Hepatic stellate cell (primary cell): ENCODE measurements at places on chromosomes 4 and X.
A peak's percentile ranks its signal among the peaks of the same experiment; 100 is the strongest.

- no peak for DNase-seq
These were observed 52.2 kb upstream of the TLR3 start for GRCh38 chr4:186016796-186017195.

- DNase-seq = no peak
These were observed 32.7 kb upstream of the WFS1 start for GRCh38 chr4:6236816-6237390.

DNA sequence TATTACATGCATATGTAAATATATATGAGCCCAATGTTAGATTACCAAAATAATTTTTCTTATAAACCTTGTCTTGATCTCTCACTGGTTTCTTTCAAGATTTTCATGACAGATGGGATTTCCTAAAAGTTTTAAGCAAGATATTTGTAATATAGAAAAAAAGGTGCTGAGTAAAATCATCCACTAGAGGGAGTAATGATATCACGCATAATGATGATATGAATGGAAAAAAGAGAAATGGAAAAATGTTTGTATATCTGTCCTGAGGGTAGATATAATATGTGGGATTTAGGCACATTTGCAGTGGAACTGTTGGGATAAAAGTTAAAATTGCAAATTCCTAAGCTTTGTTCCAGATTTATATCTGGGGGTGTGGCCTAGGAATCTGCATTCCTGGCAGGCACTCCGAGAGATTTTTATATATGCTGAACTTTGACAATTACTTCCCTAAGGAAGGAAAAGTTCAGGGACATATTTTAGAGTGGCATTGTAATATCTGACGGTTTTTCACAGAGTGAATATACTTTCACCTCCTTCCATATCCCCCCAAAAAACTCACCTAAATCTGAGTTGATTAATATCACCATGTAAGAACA, 60.5 kb downstream of the TMA16 start:
- DNase-seq = peak; percentile 24

DNA sequence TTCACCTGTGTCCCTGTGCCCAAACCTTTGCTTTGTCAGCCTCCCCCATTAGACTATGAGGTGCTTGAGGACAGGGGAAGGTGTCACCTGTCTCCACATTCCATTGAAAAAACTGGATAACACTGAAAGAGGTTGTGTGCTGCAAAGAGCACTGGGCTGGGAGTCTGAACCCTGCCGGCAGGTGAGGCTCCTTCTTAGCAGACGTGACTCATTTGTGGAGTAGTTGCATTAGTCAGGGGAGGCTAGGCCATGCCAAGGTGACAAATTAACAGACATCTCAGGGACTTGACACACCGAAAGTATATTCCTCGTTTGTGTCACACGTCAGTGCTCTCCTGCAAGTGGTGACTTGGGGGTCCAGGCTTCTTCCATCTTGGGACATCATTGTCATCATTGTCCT, 95.9 kb upstream of the STX18 start:
- no peak for DNase-seq

DNA sequence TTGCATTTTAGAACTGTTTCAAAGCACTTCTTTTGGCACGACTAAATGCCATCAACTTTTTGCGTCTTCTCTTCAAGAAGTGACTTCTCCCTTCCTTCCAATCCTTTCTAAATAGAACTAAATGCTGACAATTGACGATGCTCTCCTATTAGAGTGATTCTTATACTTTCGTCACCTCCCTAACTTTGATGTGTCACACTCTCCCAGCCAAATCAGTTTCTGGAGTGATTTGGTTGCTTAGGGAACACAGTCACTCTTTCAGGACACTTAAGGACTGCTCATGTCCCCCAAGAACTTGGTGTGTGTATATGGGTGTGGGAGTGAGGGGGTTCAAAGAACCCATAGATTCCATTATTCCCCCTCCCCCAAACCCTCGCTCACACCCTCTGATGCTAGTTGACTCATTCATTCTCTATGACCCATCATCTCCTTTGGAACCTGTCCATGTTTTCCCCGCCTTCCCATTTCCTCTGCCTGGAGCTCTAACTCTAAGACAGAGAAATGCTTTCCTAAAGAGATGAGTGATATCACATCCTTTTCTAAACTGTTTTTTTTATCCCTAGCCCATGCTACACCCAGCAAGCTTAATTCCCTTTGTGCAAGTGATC, 26.8 kb upstream of the AREG start:
- DNase-seq = peak; percentile 42

DNA sequence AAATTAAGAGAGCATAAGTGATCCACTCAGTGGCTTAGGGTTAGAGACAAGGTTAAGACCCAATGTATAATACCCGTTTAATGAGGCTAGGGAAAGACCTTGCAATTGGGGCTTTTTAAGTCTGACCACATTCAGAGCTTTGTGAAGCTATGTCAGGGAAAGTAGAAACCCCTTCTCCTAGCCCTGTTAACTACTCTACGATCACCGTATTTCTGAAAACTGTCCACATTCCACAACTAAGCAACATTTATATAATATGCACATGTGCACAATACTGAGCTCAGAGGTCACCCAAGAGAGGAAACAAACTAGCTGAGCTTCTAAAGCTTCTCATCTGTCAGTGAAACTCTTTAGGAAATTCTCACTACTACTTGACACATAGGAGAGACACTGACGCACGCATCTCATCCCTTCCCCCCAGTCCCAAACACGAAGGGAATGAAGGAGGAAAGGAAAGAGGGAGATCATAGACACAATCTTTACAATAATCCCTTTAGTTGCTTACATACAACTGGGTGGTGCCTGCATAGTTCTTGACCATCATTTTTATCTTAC, 56.2 kb downstream of the METTL14 start:
- DNase-seq = no peak

- DNase-seq = peak; percentile 26
These were observed 261.8 kb downstream of the CAMK2D start for GRCh38 chr4:113499696-113500095.

DNA sequence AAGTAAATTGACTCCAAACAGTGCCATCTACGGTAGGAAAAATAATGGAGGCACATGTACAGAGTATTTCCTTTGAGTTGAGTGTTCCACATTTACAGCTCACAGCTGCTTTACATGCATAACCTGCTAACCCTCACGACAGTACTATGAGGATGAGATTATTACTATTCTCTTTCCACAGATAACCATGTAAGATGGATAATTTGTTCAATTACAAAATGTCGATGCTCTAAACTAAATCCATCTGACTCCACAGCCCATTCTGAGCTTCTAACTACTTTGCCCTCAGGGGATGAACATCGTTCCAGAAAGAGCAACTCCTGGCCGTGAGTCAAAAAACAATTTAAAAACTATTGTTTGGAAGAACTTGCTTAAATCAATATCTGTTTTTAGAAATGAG, 330.4 kb upstream of the NWD2 start:
- DNase-seq = no peak

GRCh38 chrX:54281676-54282075, 76.2 kb downstream of the WNK3 start:
- no peak for DNase-seq

DNA sequence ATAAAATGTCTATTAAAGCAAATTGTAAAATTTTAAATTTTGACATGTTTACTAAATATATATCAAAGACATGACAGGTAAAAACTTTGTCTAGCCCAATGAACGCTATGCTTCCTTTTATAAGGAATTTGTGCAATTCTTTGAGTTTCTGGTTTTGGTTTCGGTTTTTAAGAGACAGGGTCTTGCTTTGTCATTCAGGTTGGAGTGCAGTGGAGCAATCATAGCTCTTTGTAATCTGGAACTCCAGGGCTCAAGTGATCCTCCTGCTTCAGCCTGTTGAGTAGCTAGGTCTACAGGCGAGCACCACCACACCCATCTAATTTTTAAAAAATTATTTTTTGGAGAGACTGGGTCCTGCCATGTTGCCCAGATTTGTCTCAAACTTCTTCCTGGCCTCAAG, 60.7 kb downstream of the BLTP1 start:
- no peak for DNase-seq

DNA sequence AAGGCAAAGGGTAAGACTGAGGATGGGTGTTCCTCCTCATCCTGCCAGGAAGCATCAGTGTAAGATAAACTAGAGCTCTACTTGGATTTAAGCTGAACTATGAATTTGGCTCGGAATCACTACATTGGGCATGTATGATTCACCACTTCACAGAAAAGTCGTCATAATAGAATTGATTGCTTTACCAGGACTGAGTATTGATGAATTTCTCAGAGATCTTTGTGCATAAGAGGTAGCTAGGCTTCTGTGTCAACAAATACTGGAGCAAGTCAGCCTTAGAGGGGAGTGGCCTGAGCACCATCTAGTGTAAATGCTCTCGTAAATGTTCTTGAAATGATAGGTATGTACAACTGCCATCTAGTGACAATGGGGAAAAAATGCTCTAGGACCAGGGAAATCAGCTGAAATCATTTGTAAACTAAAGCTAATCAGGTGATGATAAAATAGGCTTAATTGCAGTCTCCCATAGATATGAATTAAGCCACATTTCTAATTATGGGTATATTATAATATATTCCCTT, 309.5 kb upstream of the FMR1 start:
- DNase-seq = no peak

GRCh38 chr4:149555799-149556198, 259.8 kb downstream of the IQCM start:
- no peak for DNase-seq

DNA sequence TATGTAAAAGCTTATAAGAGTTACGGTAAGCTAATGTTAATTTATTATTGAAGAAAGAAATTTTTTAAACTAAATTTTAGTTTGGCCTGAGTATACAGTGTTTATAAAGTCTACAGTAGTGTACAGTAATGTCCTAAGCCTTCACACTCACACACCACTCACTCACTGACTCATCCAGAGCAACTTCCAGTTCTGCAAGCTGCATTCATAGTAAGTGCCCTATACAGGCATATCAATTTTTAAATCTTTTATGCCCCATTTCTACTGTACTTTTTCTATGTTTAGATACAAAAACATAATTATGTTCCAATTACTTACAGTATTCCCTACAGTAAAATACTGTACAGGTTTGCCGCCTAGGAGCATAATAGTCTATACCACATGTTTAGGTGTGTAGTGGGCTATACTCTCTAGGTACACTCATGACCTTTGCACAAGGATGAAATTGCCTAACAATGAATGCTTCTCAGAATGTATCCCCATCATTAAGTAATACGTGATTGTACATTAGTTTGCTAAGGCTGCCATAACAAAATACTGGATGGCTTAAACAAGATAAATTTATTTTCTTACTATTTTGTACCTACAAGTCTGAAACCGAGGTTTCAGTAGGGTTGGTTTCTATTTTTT, 333.8 kb upstream of the PCDH7 start:
- DNase-seq = no peak

- DNase-seq = no peak
These were observed 8.0 kb downstream of the PRSS12 start for GRCh38 chr4:118344801-118345200.

- DNase-seq = no peak
These were observed 993.9 kb downstream of the PDHA2 start for GRCh38 chr4:96833831-96834230.
